ENCODE measurements at places on chromosomes 1 and 21. TPM values are rescaled to one million over a fixed set of nuclear protein-coding genes. Genes with fewer than 3 reads are reported as not detected.

DNA sequence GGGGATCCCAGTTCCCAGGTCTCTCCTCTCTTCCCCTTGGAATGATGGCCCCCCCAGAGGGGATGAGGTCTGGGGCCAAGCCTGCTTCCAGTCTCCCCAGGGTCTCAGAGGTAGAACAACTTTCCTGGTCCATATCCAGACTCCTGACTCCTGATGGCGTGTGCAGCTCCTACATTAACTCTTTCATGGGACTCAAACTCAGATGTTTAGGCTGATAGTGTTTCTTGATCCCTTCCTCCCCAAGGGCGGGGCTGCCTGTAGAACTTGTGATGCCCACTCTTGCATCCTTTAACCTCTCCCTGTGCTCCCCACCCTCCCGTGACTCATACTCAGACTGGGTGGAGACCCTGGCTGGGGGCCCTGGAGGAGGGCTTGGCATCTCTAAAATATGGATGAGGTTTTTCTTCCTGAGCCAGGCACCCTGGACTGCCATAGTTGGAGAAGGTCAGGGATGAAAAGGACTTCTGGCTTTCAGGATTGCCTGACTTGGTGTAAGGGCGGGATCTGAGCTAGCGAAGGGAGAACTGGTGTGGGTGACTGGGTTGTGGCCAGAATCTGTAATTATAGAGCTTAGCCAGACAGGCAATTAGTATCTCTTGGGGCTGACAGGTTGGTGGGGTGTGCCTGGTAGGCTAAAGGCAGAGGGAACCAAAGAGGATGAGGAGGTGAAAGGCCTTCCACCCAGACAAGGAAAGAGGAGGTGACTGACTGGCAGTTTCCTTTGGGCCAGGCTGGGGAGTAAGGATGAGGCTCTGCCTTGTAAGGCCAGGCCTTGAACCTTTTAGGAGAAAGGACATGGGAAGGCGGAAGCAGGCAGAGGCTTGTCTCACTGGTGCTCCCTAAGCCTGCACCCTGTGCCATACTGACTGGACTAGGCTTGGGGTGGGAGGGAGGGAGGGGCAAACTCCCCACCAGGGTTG is 1.5 kb downstream of the ATP8B2 start:
- no peak for DNase-seq

DNA sequence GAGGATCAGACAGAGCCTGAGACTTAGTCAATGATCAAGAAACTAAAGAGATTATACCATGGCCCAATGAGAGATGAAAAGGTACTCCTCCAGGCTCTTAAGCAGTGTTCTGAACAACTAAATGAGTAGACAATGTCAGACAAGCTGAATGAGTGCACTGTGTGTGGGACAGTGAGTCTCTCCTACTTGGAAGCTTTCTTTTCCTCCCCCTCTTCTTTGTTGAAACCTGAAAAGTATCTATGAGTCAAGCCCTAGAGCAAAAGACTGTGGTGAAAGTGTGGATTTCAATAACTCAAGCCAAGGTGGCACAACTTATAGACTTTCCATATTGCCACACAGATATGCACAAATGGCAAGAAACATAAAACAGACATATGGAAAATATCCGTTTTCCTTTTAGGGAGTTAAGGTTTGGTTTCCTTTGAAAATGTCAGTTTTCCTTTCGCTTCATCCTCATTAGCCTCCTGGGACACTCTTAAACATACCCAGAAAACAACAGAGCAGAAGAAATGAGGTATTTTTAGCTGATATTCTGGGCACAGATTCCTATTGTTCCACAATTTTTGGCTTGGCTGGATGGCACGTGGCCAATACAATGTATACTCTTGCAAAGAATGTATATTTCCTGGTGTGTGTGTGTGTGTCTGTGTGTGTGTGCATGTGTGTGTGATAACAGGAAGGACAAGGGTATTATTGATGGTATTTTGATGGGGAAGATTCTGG is 96.6 kb downstream of the LMX1A start:
- DNase-seq: no peak

DNA sequence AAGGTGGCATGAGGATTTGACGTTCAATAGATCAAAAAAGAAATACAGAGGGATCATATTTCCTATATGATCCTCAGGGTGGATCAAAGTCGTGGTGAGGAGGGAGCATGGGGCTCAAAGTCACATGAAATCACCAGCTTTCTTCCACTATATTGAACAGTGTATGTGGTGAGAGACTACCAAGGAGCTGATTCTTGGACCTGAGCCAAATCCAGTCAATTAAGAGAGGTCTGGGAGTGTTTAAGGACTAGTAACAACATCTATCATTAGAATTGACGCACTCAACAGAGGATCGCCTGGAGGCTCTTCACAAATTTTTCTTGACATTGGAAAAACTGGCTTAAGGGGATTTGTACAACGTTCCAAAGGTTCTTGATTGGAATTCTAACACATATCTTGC is 267.7 kb upstream of the PROX1 start:
- no peak for DNase-seq

DNA sequence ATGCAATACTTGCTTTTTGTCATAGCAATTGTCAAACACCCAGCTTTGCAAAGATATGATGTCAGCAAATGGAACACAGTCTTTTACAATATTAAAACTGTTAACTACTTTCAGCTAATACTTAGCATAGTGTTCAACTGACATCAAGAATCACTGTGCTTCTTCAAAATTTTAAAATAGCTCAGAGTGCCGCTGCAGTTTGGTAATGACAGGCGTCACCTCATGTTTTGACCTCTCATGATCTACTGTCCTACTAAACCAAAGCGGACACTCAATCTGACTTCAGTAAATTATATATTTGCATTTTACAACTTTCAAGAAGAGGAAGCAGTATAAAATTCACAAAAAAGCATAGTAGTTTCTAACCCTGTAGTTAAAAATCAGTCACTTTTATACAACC is 2.0 kb downstream of the FMO1 start:
- no peak for DNase-seq

- DNase-seq: peak; percentile 58
Measured at GRCh38 chr1:46613661-46614603, 2.7 kb downstream of the MOB3C start.

DNA sequence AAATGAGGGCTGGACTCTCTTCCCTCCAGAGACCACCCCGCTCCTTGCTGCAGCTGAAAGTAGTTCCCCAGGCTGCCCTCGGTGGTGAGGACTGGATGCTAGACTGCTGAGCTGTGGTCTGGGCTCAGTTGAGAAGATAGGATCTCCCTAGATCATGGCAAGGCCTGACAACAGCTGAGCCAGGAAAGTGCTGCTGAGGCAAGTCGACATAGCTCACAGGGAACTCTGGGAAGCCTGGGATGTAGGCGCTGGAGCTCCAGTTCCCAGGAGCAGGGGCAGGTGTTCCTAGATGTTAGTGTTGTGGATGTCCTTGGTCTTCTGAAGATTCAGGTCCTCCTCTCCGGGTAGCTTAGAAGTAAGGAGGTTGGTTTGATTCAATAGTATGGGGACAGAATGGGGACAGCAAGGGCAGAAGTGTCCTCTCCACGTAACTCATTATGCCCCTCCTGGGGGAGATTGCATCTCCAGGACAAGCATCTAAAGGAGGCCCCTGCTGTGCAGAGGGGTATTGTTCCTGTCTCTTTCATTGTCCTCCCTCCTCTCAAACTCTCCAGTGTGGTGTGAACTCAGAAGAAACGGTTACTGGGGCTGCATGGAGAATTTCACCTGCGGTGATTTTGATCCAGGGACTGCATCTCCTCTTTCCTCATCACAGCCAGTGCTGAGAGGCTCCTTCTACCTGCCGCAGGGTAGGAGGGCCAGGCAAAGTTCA is 3.7 kb downstream of the CYB561D1 start:
- no peak for DNase-seq

Gene GJB3
- not detected for total RNA-seq
